ENCODE measurements at places on chromosomes 12 and 14. TPM values are rescaled to one million over a fixed set of nuclear protein-coding genes. Genes with fewer than 3 reads are reported as not detected.

The LRRK2 gene
- 0.20 TPM for total RNA-seq

- peak; percentile 4 for DNase-seq
These were observed 26.1 kb upstream of the APOLD1 start for GRCh38 chr12:12759234-12759915.

- DNase-seq = no peak
These were observed at the start of gene NKX2-8 for GRCh38 chr14:36582011-36582873. Gene NKX2-8, minus strand, starts transcription at chr14:36582614. Its CDS starts 225 bp downstream, at chr14:36582389.

The RBP5 gene
- total RNA-seq = 0.22 TPM

The ST8SIA1 gene
- under 0.01 TPM for total RNA-seq

DNA sequence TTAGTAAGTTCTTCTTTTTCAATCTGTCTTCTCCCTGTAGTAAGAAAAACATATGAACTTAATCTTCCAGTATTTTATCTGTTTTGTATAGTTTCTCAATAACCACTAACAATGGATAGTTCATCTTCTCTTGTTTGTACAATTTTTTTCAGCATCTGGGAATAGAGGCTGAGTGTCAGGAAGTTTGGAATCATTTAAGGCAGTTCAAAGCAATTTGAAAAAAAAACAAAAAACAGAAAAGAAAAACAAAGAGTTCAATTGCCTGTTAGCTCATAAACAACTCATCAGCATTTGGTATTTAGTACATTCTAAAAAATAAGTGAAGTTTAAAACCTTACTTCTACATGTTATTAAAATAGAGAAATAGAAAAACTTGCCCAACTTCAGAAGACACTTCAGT is 116.8 kb downstream of the PLCZ1 start:
- DNase-seq = no peak

The GUCY2C gene
- not detected for total RNA-seq

GRCh38 chr12:12319451-12320183 is 30.4 kb downstream of the MANSC1 start:
- DNase-seq = no peak

DNA sequence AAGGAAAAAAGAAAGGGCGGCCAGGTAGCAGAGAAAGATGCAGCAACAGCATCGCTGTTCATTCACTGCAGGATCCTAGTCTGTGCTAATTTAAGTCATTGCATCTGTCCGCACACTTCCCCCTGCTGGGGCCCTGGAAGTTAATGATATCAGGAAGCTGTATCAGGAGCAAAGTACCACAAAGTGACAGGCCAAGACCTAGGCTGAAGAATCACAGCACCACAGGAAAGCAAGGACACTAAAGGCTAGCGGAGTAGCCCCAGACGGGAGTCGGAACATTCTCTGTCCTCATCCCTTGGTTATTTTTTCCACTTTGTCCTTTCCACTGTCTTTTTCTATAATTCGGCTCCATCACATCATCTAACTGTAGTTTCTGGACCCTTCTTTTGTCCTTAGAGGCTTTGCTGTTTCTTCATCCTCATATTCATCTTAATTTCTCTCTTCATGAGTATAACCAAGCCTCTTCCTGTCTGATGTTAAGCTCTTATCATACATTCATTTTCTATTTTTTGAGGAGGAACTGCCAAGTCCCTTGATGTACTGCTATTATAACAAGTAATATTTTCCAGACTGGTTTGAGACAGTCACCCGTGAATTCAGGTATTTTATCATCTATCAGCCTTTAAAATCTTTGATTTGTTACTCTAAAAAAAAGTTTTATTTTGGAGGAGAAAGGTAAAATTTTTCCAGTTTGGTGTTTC is 28.3 kb downstream of the DUSP16 start:
- no peak for DNase-seq

The MMP14 gene
- total RNA-seq = 80.2 TPM
